ENCODE measurements at places on chromosomes 7 and 10. TPM values are rescaled to one million over a fixed set of nuclear protein-coding genes. Genes with fewer than 3 reads are reported as not detected.

DNA sequence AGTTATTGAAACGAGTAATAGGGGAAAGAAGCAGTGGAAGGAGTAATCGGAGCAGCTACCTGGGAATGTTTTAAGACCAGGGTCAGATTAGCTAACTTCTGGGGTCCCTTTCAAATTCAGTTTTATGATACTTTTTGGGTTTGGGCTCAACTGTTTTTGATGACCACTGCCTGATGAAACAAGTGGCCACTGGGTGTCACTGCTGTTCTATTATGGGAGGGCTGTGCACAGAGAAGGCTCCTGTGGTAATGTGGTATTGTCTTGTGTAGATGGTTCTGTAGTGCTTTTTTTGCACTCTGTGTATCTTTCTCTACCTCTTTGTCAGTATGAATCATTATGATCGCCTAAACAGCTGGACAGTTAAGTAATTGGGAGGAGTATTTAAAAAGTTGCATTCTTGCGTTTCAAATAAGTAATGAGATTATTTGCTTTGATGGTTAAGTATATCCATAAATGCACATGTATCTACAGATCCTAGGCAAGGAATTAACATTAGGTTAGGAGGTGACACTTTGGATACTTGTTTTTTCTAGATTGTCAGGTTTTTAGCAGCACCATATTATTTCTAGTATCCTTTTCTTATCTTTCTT is 128.4 kb downstream of the ABCA13 start:
- no peaks in the 10 kb centered on the region for H3K4me1 ChIP-seq
- DNase-seq = peak; percentile 48
- no peak overlapping the region for H3K4me3 ChIP-seq

DNA sequence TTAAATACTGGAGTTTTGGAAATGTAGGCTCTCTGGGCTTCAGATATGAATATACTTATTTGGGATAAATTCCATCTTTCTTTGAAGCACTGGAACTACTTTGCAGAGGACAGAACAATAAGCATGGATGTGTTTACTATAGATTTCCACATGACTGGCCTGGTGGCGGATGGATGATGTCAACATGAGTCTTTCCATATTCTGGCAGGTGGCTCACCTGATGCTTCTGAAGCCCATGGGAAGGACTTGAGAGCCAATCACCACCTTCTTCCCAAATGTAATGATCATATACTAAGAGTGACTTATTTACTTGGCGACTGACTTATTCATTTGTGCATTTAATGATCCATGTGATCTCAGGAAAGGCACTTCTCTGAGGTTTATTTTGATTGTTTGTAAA is 110.5 kb downstream of the FANK1 start:
- H3K27ac ChIP-seq = no peak overlapping the region
- DNase-seq = no peak
- no peak overlapping the region for H3K4me3 ChIP-seq
- no peaks in the 10 kb centered on the region for H3K27me3 ChIP-seq
- no peaks in the 10 kb centered on the region for H3K4me1 ChIP-seq

GRCh38 chr7:25852211-25852938 is 299.6 kb upstream of the NFE2L3 start:
- H3K27me3 ChIP-seq = peaks cover 9% of the 10 kb centered on the region
- H3K4me3 ChIP-seq = no peak overlapping the region
- H3K4me1 ChIP-seq = peaks cover 6% of the 10 kb centered on the region
- no peak overlapping the region for H3K27ac ChIP-seq
- H3K36me3 ChIP-seq = no peaks in the 10 kb centered on the region

DNA sequence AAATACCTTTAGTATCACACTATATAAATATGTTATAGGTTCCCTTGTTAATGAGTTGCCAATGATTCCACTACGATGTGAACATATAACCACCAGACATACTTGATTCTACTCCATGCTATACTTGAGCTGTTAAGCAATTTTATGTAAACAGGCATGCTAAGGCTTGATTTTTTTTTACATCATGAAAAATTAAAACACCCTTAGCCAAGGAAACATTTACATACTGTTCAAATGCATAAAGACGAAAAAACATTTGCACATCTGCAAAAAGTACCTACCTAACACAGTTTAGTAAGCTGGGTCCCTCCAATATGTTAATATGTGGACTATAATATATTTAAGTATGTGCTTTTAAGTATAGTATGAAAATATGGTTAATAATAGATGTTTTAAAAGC is 9.0 kb upstream of the CABCOCO1 start:
- H3K4me1 ChIP-seq = no peaks in the 10 kb centered on the region
- no peaks in the 10 kb centered on the region for H3K27me3 ChIP-seq
- DNase-seq = no peak
- no peak overlapping the region for H3K27ac ChIP-seq
- no peak overlapping the region for H3K4me3 ChIP-seq
- no peaks in the 10 kb centered on the region for H3K36me3 ChIP-seq

GRCh38 chr10:6757158-6757557 is 177.1 kb upstream of the PRKCQ start:
- no peak overlapping the region for H3K4me3 ChIP-seq
- H3K36me3 ChIP-seq = no peaks in the 10 kb centered on the region
- no peak overlapping the region for H3K27ac ChIP-seq
- no peak for DNase-seq
- peaks cover 9% of the 10 kb centered on the region for H3K27me3 ChIP-seq

DNA sequence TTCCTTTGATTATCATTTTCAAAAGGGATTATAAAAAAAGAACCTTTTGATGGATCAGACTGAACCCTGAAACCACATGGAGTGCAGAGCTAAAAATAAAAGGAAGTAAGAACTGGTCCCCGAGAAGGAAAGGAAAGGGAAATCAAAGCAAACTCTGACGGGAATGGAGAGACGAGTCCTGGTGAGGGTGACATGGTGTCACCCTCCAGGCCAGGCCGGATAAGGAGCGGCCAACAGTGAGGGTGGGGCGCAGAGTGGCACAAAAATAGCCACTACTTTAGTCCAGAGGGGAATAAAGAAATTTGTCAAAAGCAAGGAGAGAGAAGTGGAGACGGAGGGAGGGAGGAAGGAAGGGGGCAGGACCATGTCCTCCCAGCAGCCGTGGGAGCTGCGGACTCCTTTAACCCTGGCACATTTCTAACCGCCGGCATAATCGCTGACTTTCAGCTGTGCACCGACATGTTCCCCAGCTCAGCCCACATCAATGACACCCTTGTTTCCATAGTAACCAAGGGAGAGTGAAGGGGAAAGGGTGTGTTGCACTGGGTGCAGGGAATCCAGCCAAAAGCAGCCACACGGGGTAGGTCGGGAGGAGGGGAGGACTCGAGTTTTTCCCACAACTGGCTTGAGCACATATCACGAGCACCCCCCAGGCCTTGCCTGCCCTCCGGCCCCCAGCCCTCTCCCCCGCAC is 29.7 kb downstream of the TRIM8 start:
- H3K4me1 ChIP-seq = peaks cover 6% of the 10 kb centered on the region
- H3K36me3 ChIP-seq = no peaks in the 10 kb centered on the region
- H3K27ac ChIP-seq = peak overlapping the region; percentile 41
- H3K27me3 ChIP-seq = no peaks in the 10 kb centered on the region
- no peak overlapping the region for H3K4me3 ChIP-seq
- DNase-seq = no peak

- no peaks in the 10 kb centered on the region for H3K36me3 ChIP-seq
- no peak overlapping the region for H3K4me3 ChIP-seq
- no peak for DNase-seq
- peaks cover 5% of the 10 kb centered on the region for H3K27me3 ChIP-seq
- peaks cover 19% of the 10 kb centered on the region for H3K4me1 ChIP-seq
These were observed 4.8 kb downstream of the EGR2 start for GRCh38 chr10:62811159-62811875.

DNA sequence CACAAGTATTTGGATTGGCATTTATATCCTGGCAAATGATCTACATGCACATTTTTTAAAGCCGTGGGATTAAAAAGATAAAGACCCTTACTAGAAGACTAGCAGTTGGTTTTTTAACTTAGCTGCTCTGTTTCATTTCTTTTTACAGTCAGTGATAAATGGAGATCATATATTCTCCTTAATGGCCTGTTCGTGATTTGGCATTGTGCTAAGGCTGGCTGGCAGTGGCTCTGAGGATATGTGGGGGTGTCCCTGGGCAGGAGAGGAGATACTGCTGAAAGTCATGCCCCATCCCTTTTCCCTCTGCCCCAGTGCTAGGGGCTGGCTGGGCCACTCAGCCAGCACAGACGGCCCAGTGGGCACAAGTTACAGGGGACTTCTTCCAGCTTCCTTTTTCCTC is 341.7 kb downstream of the PRPF18 start:
- no peak for DNase-seq
- no peak overlapping the region for H3K4me3 ChIP-seq
- no peaks in the 10 kb centered on the region for H3K27me3 ChIP-seq
- no peaks in the 10 kb centered on the region for H3K4me1 ChIP-seq
- H3K27ac ChIP-seq = no peak overlapping the region
- H3K36me3 ChIP-seq = no peaks in the 10 kb centered on the region

GRCh38 chr10:59907918-59908807 is 1.8 kb upstream of the CCDC6 start:
- peak overlapping the region; percentile 92 for H3K27ac ChIP-seq
- H3K4me3 ChIP-seq = peak overlapping the region; percentile 56
- DNase-seq = peak; percentile 48
- peaks cover 25% of the 10 kb centered on the region for H3K4me1 ChIP-seq
- no peaks in the 10 kb centered on the region for H3K27me3 ChIP-seq
- H3K36me3 ChIP-seq = no peaks in the 10 kb centered on the region

GRCh38 chr7:35691827-35692307 is 3.1 kb downstream of the HERPUD2 start:
- H3K27ac ChIP-seq = peak overlapping the region; percentile 11
- H3K36me3 ChIP-seq = no peaks in the 10 kb centered on the region
- peaks cover 26% of the 10 kb centered on the region for H3K4me1 ChIP-seq
- no peak for DNase-seq
- H3K27me3 ChIP-seq = no peaks in the 10 kb centered on the region

The AOAH gene
- polyA plus RNA-seq = 2.4 TPM

The GCK gene
- polyA plus RNA-seq = 12.7 TPM

DNA sequence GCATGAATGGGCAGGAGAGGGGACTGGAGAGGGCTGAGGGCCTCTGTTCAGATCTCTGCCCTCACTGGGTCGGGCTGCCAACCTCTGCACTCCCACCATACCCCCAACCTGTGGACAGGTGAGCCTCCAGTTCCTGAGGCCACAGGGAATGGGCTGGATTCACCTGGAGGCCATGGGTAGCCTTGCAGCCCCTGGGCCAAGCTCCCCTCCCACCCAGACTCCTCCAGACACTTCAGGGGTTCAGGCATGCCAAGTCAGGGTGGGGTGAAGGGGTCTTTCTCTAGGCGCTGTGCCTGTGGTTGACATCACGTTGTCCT is 80.5 kb downstream of the ZMIZ1 start:
- no peak for DNase-seq
- no peaks in the 10 kb centered on the region for H3K27me3 ChIP-seq
- H3K4me3 ChIP-seq = no peak overlapping the region
- H3K4me1 ChIP-seq = peaks cover 38% of the 10 kb centered on the region
- peak overlapping the region; percentile 53 for H3K27ac ChIP-seq
- no peaks in the 10 kb centered on the region for H3K36me3 ChIP-seq

All from liver (tissue), 10 donors.